ENCODE measurements at places on chromosomes 16 and 17.

DNA sequence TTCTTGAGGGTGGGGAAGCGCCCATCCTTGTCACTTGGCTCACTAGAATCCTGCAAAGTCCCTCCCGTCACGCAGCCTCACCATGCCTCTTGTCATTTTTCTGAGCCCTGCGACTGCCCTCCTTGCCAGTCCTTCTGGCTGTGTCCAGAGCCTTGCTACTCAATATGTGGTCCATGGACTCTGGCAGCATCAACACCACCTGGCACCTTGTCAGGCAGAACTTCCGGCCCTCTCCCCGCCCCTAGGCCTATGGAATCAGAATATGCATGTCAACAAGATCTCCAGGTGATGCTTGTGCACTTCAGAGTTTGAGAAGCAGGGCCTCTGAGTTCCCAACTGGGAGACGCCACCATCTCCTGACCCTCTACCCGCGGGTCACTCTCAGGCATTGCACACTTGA lies 12.1 kb downstream of the PIMREG start:
- no peak for DNase-seq

GRCh38 chr17:57853695-57854094 lies 3.9 kb upstream of the MRPS23 start:
- DNase-seq, result no peak

DNA sequence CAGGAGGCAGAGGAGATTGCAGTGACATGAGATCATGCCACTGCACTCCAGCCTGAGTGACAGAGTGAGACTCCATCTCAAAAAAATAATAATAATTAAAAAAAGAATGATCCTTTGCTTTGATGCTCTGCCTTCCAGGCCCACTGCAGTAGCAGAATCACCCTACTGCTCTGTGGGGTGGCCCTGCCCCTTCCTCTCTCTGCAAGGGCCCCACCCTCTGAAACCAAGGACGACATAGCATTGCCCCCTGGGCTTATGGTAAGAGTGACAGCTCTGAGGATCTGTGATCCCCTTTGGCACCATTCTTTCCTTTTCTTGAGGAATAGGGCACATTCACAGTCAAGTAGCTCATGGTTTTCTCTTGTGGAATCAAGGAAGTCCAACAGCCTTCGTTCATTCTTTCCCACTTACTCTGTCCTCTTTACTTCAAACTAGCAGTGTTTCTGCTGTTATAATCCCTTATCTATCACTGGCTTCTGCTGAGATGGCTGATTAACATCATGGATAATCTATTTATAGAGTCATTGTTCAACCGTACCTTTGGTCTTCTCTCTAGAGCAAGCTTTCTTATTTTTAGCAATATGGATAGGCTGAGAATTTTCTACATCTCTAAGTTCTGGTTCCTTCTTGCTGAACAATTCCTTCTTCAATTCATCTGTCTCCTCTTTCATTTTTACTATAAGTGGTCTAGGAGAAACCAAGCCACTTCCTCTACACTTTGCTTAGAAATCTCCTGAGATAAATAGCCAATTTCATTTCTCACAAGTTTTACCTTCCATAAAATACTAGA lies 14.1 kb downstream of the RAD51C start:
- no peak for DNase-seq

DNA sequence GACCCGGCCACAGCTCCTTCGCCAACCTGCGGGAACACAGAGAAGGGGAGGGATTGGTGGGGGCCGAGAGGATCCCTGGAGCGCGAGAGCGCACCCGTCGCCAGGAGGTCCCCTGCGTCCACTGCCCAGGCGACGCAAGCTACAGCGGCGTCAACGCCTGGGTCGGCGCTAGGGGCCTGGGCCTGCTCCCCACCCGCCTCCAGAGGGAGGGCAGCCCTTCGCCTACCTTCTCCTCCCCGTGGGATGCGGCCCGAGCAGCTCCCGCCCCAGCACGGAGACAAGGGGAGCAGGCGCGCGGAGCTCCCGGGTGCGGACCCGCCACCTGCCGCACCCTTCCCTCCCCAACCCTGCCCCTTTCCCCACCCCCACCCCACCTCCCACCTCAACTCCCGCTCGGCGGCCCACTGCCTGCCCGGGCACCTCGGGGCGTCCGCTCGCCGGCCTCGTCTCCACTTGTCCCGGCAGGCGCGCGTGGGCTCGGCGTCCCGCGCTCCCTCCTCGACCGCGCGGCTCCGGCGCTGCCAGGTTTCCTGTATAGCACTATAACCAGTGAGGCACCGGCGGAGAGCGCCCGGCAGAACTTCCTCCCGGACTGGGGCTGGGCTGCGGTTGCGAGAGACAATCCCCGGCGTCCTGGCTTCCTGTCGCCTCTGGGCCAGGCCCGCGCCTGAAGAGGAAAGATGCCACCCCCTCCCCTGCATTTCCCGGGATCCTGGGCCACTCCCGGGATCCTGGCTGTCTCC lies 119.1 kb upstream of the SMURF2 start:
- no peak for DNase-seq

DNA sequence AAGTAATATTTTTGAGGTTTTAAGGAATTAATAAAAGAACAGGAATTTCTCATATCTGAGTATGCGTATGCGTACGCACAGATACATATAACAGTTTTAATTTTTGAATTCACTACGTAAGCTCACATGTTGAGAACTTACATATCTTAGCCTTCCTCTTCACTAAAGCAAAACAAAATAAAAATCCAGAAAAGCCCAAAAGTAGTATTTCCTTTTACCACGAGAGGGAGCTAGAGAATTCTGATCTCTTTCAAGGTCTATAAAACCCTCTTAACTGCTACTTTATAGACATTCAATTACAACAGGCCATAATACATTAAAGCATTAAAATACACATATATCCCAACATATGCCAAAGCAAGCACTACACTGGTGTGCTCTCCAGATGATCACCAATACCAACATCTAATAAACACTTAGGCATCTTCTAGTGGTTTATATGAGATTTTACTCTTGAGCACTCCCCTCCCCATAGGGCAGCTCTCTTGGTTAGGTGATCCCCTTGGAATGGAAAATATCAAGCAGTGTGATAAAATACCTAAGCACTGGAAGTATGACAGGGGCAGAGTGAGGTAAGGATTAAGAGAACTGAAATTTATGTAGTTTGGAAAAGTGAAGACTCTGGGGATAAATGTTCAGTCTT lies 94.0 kb downstream of the SKAP1 start:
- DNase-seq, result no peak

- no peak for DNase-seq
Measured at GRCh38 chr16:70705056-70705455, 19.2 kb upstream of the MTSS2 start.

DNA sequence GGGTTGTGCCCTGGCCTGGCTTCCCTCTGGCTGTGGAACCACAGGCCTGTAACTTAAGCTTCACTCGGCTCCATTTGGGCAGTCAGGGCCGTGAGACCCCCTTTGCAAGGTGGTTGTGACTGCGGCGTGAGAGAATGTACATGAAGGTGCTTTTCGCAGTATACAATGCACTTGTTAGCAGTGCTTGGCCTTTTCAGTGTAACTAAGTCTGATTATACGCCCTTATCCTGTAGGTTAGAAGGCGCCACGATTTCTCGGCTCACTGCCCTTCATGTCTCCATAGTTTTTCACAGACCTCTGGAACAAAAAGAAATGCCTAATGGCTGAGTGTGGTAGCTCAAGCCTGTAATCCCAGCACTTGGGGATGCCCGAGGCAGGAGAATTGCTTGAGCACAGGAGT lies 13.3 kb downstream of the SAP30BP start:
- no peak for DNase-seq

GRCh38 chr17:81591971-81592370 lies 39.8 kb upstream of the FAAP100 start:
- no peak for DNase-seq

DNA sequence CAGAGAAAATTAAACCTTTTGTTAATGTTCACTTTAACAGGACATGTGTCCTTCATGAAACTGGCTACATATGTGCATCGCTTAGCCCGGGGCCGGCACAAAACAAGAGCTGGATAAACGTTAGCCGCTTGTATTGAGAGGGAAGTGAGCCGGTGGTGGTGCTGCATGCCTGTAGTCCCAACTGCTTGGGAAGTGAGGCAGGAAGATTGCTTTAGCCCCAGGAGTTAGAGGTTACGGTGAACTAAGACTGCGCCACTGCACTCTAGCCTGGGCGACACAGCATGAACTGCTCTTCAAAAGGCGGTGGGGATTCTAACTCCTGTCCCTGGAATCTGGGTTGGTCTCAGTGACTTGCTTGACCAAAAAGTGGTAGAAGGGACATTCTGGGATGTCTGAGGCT lies 15.0 kb upstream of the SPHK1 start:
- DNase-seq, result no peak

- no peak for DNase-seq
Measured at GRCh38 chr17:5919089-5919488, 151.1 kb upstream of the WSCD1 start.

GRCh38 chr17:40922239-40922638 lies 15.2 kb downstream of the KRT23 start:
- no peak for DNase-seq

DNA sequence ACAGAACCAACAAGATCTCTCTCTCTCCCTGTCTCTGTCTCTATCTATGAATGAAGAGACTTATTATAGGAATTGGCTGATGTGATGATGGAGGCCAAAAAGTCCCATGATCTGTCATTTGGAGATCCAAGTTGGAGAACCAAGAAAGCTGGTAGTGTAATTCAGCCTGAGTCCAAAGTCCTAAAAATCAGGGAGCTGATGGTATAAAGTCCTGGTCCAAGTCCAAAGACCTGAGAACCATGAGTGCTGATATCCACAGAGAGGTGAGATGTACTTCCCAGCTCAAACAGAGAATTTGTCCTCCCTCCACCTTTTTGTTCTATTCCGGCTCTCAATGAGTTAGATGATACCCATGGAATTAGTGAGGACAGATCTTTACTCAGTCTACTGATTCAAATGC lies 15.4 kb upstream of the TMIGD1 start:
- DNase-seq, result no peak

Measured in esophagus squamous epithelium (tissue), 5 donors.